Transverse colon (tissue), 4 donors: ENCODE measurements at places on chromosomes 5 and 9.

DNA sequence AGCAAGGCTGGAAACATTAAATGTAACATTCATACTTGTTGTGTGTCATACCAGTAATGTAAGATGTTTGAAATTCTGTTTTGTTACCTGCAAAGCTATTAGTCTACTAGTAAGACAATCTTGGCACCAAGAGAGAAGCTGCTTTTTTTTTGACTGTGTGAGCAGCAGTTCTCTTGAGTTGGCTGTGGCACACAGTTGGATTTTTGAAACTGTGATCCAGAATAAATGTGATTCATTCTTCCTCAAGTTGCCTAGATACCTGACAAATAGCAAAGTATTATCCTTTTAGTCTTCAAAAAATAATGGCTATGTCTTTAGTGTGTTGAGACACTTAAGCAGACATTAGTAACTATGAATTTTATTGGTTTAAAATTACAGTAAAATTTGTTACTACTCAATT is 57.2 kb upstream of the HAPLN1 start:
- DNase-seq, result no peak

- no peak for DNase-seq
Measured at GRCh38 chr9:6029604-6030274, 14.3 kb upstream of the RANBP6 start.

- no peak for DNase-seq
Measured at GRCh38 chr9:127116088-127116726, 6.2 kb downstream of the ANGPTL2 start.

- DNase-seq, result no peak
Measured at GRCh38 chr9:78821126-78821822, 524.3 kb downstream of the PSAT1 start.

- no peak for DNase-seq
Measured at GRCh38 chr5:67190861-67191260, 5.7 kb downstream of the CD180 start.

- no peak for DNase-seq
Measured at GRCh38 chr5:140287801-140288521, 14.9 kb downstream of the PFDN1 start.

DNA sequence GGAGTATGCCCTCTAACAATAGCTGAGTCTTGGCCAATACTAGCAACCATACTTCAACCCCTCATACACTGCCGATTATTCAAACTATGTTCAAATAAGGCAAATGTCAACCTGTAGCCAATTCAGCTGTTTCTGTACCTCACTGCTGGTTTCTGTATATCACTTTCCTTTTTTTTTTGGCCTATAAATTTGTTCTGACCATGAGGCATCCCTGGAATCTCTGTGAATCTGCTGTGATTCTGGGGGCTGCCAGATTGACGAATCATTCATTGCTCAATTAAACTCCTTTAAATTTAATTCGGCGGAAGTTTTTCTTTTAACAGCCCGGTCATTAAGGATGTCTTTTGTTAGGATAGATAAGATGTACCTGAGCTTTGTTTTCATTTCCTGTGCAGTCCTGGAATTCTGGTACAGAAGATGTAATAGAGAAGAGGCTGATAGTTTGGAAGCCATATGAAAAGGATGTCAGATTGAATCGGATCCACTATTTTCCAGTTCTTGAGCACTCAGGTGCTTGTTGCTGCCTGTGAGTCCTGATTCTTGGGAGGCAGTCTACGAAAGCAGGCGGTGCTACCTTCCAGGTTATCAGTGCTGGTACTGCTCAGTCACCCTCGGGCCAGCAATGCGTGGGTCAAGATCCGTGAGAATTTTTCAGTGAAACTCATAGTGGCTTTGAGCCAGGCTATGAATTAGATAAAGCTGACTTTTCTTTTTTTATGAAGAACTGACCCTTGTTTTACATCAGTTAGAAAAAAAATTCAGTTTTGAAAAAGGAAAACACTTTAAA is 106.2 kb upstream of the TUT7 start:
- DNase-seq, result no peak

- DNase-seq, result no peak
Measured at GRCh38 chr5:50856401-50857119, 190.1 kb downstream of the PARP8 start.

GRCh38 chr5:45225571-45226031 is 416.9 kb downstream of the MRPS30 start:
- no peak for DNase-seq

DNA sequence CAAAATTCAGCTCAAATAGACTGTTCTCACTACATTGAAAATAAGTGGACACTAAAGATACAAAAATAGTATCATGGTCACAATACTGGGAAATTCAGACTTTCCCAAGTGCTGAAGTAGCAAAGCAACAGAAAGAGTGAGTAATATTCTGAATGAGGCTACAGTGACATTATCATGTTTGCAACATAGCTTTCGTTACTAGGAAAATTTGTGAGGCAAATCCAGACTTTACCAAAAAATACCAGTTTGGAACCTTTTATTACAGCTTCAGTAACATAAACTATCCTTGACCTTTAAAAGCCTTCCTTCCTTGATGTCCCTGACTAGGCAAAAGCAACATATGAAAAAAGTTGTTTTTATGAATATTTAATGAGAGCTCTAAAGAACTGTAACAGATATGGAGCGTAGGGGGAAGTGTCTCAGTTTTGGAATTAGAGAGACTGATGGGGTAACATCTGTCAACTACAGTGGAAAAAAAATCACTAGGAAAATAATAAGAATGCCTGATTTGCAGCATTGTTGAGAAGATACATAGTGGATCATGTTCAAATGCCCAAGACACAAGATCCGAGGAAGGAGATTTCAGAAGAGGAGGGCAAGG is 312.9 kb downstream of the ADGRV1 start:
- no peak for DNase-seq

DNA sequence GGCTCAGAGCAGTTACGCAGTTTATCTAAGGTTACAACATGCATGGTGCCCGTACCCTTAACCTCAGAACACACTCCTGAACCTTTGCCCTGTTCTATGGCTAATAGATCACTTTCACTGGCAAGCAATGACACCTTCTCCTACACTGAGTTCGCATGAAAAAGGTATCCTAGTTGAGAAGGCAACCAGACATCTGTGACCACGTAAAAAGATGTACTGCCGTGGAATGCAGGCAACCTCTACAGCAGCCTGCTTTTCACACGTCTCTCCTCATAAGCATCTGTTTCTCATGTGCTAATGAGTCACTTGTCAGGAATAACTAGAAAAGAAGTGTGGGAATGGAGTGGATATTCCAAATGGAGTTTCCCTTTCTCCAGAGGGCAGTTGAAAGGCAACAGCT is 71.4 kb downstream of the FBXO38 start:
- no peak for DNase-seq

- no peak for DNase-seq
Measured at GRCh38 chr9:128454991-128455390, 815 bp upstream of the ODF2 start.

- peak; percentile 85 for DNase-seq
Measured at GRCh38 chr9:6715755-6716643, 41.8 kb upstream of the KDM4C start.

DNA sequence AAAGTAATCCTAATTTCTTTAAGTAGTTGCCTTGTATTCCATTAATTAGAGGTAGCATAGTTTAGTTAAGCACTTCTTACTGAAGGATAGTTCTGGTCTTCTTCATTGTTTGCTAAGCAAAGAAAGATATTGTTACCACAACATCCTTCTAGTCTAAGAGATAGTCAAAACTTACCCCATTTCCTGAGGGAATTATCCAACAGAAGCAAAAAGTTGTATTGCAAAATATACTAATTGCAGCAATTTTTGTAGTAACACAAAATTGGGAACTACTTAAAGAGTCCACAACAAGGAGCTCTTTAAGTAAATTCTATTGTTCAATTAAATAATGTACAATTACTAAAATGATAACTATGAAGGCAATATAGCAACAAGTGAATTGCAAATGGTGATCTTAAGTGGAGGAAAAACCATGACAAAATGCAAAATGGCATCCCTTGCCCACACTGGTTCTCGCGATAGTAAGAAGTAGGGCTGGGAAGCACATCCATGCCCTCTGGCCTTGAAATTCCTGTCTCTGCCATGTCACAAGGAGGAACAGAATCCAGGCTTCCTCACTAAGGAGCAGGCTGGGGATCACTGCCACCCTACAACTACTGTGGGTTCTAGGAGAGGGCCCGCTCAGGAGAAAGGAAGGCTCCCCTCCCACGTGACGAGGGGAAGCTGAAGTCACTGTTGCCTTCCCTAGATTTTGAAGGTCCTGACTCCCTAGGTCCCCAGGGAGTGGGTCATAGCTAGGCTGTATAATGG is 23.3 kb upstream of the MEGF9 start:
- no peak for DNase-seq

DNA sequence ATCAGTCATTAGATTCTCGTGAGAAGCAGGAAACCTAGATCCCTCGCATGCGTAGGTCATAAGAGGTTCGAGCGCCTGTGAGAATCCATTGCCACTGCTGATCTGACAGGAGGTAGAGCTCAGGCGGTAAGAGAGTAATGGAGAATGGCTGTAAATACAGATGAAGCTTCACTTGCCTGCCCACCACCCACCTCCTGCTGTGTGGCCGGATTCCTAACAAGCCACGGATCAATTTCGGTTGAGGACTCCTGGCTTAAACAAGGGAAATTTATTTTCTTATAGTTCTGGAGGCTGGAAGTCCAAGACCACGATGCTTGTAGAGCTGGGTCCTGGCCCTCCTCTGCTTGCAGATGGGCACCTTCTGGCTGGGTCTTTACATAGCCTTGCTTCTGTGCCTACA is 200.4 kb downstream of the PCSK5 start:
- no peak for DNase-seq

DNA sequence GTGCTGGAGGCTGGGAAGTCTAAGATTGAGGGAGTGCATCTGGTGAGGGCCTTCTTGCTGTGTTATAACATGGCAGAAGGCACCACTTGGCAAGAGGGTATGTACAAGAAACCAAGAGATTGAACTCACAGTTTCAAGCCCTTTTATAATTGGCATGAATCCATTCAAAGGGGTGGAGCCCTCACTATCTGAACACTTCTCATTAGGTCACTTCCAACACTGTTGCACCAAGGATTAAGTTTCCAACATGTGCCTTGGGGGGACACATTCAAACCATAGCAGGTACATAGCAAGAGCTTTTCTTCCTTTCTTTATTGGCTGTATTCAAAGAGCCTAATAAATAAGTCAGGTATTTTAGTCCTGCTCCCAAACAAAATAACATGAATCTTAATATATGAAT is 62.7 kb downstream of the PRELID2 start:
- no peak for DNase-seq

DNA sequence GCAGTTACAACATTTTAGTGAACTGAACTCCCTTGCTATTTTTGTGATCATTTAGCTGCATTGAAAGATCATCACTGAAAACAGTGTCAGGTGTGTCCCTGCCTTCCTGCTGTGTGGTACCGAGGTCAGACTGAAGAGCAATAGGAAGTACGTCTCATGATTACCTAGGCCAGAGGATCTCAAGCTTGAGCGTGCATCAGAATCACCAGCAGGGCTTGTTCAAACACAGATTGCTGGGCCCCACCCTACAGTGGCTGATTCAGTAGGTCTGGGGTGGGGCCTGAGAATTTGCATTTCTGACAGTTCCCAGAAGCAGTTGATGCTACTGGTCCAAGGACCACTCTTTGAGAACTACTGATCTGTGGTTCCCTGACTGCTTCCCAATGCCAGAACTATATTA is 159.6 kb downstream of the ACTL7B start:
- DNase-seq, result no peak

DNA sequence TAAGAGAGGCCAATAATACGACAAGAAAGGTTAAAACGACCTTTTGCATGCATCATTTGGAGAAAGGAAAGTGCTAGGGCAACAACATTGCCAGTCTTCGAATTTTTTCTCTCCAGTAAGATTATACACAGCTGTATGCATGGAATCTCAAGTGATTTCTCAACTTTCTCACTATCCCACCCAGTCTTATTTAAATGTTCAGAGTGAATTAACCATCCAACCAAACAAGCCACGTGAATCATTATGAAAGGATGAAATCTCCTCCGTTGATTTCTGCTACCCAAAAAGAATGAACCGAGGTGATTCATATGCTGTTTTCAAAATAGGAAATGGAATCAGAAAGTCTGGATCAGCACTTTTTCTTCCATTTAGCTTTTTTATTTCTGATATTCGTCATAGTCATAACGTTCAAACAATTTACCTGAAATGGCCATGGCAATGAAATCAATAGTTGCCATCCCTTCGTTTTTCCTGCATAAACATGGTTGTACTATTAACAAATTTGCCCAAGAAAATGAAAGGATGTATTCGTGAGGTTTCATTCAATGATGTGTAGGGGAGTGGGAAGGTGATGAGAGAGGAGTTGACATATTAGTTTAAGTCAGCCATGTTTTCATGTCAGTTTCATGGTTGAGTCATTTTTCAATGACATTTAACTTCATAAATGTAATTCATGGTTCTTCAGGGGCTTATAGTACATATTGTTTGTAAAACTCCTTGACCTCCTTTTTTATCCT is 170.9 kb upstream of the WWC1 start:
- DNase-seq, result no peak

GRCh38 chr9:76751001-76751400 is 13.2 kb upstream of the PCA3 start:
- DNase-seq, result no peak

DNA sequence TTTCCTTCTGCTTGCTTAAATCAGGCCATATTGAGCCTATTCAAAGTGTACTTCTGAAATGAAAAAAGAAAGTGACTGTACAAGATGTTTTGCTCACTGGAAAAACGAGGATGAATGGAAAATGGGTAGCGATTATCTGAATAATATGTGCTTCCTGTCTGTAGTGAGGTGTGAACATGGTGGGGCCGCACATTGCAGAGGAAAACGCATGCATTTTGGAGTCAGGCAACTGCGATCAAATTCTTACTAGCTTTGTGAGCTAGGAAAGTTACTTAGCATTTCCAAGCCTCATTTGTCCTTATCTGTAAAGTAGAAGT is 73.0 kb upstream of the PRSS3 start:
- no peak for DNase-seq

DNA sequence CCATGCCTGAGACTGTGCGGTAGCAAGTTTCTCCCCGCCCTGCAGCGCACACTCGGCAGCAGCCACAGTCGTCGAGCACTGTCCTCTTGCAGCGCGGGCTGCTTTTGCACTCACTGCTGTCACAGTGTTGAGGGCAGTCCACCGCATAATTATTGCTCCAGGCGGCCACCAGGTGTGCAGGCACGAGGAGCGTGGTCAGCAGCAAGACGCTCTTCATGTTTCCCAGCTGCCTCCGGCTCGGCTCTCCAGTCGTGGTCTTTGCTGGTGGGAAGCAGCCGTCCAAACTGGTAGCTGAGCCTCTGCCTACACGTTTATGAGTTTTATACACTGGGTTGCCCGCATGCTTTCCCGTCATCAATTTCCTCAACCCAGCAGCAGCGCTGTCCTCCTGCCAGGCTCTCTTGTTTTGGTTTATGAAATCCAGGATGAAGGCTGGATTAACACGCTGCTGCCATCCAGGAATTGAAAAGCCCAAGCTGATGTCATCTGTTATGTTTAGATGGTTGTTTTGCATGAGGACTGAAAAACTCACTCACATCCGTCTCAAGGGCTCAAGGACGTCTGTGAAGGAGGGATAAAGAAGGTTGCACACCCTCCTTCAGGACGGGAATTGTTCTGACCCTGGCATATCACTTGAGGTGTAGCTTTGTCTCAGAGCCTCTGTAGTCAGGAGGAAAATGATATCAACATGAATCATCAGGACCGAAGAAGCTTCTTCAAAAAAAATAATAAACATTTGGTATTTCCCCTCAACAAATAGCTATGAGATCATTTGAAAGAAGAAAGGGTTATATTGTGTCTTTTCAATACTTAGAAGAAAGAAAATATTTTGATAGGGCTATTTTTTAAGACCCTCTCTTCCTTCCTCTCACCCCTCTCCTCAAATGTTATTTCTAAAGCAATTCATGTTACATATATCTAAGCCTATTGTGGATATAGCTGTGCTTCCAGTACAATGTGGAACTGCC is at the start of gene ESM1:
ESM1 (minus strand) TSS at position 293 of the 968 bp plus-strand sequence; CDS start at position 217, 76 bp downstream.
- no peak for DNase-seq

- no peak for DNase-seq
Measured at GRCh38 chr5:14676320-14676719, 11.8 kb downstream of the OTULIN start.
